NK-92 treated with Interleukin-12 subunit alpha and Interleukin-12 subunit beta, amount 100 ng/mL, for 24 hours (cell line): ENCODE measurements at places on chromosomes 16 and 17.

- no peak for DNase-seq
Measured at GRCh38 chr16:88194397-88195268, 188.1 kb upstream of the ZNF469 start.

GRCh38 chr17:33342025-33342424, 48.9 kb upstream of the ASIC2 start:
- no peak for DNase-seq

DNA sequence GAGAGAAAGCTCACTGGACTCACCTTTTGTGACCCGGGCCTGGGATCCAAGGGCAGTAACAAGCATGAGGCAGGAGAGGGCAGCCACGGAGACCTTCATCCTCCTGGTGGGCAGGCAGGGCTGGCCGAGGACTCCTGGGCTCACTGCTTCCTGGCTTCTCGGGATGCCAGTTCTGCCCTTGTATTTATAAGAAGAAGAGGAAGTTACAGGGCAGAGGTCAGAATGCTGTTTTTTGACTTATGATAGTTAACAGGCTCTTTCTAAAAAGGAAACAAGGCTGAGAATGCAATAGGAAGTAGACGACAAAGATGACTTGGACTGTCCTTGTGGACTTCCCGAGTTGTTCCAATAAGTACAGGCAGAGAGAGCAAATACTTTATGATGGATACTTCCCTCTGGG, at the start of gene CCL23:
TSS of gene CCL23 (minus strand) at position 174 of the 400 bp plus-strand sequence. CDS start at position 99, 75 bp downstream.
- DNase-seq: no peak

DNA sequence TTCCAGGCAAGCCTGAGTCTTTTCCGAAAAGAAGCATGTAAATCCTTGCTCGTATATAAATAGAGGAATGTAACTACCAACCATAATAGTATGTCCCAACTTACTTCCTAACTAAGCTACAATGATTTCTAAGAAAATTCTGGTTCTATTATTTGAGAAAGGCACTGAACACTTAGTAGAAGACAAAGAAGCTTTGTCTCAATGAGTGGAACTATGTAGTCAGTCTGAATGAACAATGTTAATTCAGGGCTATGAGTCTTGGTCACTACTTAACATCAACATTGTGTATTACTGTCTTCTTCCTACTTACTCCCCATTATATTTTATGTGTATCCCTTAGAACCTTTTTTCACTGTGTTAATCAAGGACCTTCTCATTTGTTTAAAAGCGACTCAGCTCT, 206.0 kb downstream of the CYB561 start:
- no peak for DNase-seq

GRCh38 chr17:2197271-2197670, 106.3 kb downstream of the SMG6 start:
- no peak for DNase-seq
